ENCODE measurements at places on chromosomes 1 and 21.

DNA sequence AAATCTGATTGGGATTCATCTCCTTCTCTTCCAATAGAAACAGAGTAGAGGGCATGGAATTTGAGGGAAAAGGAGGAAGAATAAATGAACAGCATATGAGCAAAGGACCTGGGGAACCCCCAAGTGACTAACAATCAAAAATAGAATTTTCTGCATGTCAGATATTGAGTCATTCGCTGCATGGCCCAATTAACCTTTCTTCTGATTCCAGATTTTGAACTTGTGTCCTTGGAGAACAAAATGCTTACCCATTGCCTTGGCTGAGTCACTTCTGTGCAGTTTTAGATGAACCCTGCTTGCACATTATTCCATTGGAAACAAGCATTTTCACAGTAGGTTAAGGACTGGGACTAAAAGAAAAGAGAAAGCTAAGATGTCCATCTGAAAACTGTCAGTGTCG is 390.5 kb downstream of the ST6GALNAC3 start:
- no peak for DNase-seq

- no peak for DNase-seq
These were observed 28.0 kb upstream of the UCK2 start for GRCh38 chr1:165799387-165799786.

DNA sequence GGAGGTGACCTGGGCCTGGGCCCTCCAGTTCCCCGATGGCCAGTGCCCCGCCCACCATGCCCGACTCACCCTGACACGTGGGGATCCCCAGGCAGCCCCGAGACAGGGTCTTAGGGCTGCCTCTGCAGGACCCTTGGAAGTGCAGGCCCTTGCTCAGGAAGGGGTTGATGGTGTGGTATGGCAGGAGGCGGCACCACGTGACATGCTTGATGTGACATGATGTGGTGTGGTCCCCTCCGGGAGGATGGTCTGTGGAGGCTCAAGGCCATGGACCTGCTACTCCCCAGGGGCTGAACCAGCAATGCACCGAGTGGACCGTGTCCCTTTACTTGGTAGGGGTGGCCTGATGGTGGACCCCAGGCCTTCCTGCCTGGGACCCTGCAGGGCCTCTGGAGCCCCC is 21.9 kb upstream of the PLCH2 start:
- DNase-seq: no peak

- DNase-seq: no peak
These were observed 13.1 kb downstream of the MAP1LC3C start for GRCh38 chr1:241985787-241986186.

DNA sequence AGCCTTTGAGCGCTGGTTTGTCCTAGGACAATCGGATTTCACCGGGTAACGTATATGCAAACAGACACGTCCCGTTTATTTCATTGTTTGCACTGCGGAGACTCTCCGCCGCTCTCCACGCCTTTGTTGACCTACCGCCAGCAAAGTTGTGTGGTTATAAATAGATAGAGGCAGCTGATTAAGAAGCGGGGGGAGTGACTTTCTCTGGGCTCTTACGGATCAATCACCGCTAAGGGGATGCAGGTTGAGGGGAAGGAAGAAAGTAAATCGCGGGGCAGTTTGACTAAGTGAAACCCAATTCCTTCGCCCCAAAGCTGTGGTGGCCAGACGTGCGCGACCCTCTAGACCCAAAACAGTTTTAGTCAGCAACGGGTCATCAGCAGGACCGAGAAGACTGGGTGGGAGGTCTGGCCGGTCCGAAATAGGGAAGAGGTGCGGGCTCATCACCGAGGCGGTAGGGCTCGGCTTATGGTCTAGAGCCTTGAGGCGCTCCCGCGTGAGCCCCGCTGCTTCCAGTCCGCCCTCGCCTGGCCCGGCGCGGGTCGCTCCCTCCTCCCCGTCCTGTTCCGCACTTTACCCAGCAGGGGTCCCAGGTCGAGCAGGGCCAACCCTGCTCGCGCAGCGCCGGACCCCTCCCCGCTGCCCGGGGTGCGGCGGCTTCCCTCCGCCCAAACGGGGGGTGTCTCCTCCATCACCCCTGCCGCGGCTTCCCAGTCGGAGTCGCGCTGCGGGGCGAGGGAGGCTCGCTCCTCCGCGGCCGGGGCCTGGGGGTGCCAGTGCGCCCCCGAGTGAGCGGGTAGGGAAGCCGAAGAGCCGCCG is 120.8 kb upstream of the RRP15 start:
- DNase-seq: no peak

DNA sequence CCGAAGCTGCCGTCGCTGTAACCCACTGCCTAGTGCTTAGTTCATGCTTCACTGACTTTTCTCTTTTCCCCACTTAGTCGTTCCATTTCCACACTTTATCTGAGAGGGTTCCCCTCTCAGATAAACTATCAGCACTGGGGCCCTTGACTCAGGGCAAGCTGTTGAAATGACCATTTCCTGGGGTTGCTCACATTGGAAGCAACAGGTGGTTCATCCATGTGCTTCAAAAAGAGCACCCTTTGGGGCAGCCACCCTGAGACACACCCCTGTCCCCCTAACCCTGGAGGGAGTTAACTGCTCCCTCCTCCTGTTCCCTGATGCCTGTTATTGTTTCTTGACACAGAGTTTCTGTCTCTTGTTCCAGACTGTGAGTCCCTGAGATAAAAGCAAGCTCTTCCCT is 107.2 kb downstream of the PTPRU start:
- DNase-seq: no peak

GRCh38 chr1:230426246-230427093 is at the start of gene PGBD5:
Gene PGBD5 (minus strand): TSS chr1:230426332. CDS start chr1:230425928, 404 bp downstream.
- DNase-seq: no peak

DNA sequence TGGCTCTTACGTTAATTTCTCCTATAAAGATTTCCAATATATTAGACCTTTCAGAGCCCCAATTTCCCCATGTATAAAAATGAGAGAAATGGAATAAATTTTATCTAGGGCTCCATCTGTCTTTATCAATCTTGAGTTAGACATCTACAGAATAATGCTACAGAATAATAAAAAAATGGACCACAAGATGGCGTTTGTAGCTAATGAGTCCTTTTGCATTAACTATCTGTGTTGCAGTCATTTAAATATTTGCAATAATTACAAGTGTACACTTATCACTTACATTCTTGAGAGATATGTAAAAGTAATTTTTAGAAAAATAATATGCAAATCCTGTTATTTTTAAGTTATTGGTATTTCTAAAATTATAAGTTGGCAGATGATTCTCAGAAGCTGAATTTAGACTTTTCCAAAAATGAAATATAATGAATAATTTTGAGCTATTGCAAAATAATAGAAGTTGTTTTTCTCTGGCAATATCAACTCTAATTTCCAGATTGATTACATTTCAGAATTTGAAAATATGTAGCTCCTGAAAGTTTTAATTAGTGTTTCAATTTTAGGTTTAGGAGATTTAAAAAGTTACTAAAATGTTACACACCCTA is 87.7 kb downstream of the SNX7 start:
- no peak for DNase-seq

- no peak for DNase-seq
These were observed 30.0 kb downstream of the PRRC2C start for GRCh38 chr1:171515299-171515698.

DNA sequence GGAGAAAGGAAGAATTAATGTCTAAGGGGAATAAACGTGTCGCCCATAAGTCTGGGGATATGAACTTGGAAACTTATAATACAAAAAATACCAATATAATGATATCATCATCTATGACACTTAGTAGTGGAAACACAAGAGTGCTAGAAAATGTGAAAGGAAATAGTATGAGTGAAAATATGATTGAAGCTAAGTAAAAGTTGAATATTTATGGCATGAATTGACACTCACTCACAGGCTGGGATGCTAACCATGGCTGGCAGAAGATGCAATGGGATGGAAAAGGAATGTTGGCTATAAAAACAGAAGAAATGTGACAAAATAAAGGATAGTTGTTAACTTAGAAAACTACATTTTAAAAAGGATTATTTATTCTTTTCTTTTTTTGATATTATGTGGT is 120.1 kb downstream of the XPR1 start:
- DNase-seq: no peak

- DNase-seq: no peak
These were observed 577 bp downstream of the IKBKE start for GRCh38 chr1:206470692-206471414.

GRCh38 chr1:147904726-147905125 is 2.1 kb downstream of the GJA8 start:
- DNase-seq: no peak

GRCh38 chr1:110033421-110033820 is 1.0 kb upstream of the STRIP1 start:
- DNase-seq: no peak

DNA sequence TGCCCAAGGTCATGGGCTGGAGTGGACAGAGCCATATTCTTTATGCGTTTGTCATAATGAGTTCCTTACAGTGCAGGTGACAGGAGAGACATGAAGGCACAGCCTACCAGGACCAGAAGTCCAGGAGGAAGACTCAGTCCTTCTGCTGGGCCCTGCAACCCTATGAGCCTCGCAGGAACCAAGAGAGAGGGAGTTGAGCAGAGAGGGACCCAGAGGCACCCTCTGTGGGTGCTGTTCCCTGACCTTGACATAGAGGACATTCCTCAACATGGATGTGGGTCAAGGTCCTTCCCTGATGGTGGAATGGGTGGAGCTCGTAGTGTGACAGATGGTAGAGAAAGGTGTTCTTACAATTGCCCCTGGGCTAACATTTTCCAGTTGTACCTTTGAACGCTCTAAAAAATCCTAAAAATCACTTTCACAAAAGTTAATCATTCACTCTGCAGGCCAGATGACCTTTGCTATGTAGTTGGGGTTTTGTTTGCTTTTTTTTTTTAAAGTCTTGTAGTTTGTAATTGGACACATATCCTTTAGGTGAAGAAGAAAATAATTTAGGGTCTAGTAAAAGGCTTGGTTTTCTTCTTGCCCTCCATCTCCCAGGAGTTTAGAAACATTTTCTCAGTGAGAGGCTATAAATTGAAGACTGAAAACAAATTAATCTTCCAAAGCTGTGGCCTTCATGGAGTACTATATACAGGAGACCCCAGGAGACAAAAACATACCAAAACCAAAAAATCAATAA is 41.9 kb downstream of the MAB21L3 start:
- DNase-seq: no peak

GRCh38 chr1:5012249-5012648 is 357.8 kb downstream of the AJAP1 start:
- DNase-seq: no peak

- DNase-seq: no peak
These were observed 12.3 kb downstream of the KAZN start for GRCh38 chr1:14610761-14611160.

- DNase-seq: no peak
These were observed 9.7 kb downstream of the ALPL start for GRCh38 chr1:21518774-21519455.

- no peak for DNase-seq
These were observed 28.5 kb downstream of the PODN start for GRCh38 chr1:53090227-53091147.

DNA sequence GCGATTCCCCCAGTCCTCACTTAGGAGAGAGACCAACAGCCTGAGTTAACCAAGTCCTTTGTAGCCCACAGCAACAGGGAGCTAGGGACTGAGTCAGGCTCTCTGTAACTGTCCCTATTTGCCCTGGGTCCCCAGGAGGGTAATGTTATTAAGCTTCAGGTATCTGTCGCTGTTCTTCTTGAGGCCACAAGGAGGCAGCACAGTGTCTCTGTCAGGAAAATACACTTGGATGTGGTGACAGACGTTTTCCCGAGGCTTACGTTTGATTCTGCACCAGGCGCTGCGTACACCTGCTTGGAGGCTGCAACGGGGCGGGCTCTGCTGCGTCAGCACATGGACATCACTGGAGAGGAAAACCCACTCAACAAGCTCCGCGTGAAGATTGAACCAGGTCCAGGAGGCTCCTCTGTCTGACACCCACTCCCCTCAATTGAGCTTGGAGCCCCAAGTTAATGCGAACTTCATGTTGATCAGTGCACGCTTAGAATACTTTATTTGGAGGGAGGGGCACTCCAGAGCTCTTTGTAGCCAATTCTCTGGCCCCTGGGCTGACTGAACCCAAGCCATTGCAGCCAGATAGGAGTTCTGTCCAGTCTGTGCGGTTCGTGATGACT is 10.7 kb upstream of the ELF3 start:
- no peak for DNase-seq

DNA sequence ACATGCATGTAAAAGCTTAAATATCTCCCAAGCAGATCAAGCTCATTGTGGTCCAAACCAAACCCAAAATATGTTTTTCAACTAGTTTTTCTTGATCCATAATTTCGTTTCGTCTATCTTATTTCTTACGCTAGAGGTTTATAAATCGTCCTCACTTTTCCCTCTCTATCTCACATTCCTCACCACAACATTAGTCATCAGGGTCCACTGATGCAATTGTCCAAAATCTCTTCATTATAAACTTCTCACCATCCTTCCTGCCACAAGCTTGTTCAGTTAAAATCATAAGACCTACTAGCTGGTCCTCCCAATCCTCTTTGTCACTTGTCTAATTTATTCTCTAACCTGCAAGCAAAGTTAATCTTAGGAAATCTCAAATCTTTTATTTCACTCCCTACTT is 173.0 kb upstream of the PALMD start:
- DNase-seq: no peak

GRCh38 chr1:173173388-173173787 is 33.7 kb downstream of the TNFSF4 start:
- no peak for DNase-seq

GRCh38 chr1:197145446-197146024 is 934 bp downstream of the ASPM start:
- no peak for DNase-seq

DNA sequence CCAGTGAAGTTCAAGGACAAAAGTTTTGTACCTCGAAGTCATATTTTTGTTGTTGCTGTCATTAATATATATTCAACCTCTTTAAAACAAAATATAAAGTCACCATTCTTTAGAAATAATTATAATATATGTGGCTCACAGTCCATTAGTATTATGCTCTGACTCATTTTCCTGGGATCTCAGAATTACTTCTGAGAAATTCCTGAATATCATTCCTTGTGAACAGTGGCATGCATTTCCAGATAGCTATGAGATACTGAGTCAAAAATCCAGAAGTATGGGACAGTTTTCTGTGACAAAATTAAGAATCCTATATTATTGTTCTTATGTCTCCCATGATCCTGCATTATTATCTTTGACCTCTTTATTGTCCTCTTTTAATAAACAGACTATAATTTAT is 13.8 kb upstream of the RGS21 start:
- no peak for DNase-seq

DNA sequence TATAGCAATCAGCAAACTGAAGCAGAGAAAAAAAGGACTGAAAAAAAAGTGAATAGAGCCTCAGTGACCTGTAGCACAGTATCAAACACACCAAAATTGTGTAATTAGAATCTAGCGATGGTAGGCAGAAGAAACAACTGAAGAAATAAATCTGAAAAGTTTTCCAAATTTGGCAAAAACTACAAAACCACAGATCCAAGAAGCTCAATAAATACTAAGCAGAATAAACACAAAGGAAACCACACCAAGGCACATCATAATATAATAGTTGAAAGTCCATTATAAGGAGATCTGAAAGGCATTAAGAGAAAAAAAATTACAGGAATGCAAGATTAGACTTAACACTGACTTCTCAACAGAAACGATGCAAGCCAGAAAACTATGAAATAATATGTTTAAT is 7.1 kb upstream of the IL12RB2 start:
- no peak for DNase-seq

GRCh38 chr21:15774590-15774989 is 44.8 kb downstream of the USP25 start:
- DNase-seq: no peak

GRCh38 chr1:66752000-66752592 is at the start of gene DYNLT5:
Gene DYNLT5 (plus strand): TSS chr1:66752459. CDS start chr1:66754659, 2,200 bp downstream.
- DNase-seq: no peak
